B cell (primary cell): ENCODE measurements at places on chromosomes 6 and 20.

DNA sequence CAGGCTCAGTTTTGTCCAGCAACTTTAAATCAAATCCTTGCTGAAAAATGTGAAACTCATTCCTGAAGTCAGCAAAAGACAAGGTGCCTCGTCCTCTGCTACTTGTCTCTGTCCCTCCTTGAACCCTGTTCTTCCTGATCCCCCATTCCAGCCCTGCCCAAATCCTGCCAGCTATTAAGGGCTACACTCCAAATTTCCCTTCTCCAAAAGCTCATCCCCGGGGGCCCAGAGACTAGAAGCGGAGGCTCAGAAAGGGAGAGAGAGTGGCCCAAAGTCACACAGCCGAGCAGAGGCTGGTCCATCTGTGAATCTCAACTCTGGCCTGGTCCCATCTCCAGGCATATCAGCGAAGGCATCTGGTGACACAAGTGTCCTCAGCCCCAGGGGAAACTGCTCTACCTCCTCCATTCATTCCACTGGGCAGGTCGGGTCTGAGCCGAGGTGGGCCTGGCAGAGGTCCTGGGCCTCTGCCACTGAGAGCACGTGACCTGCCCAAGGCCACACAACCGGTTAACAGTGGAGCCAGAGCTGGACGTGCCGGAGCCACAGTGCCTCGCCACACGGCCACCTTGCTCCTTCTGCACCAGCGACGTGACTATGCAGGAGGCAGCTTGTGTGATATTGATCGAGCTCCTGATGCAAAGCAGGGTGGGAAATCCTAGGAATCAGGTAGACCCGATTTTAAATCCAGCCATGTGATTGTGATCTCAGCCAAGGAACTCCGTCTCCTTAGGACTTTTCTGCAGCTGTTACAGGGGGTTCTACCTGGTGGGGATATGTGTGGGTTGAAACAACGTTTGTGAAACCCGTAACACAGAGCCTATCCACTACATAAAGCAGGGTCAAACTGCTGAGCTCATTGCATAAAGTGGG is 28.6 kb downstream of the NOL4L start:
- DNase-seq = no peak
- no peak overlapping the region for H3K27ac ChIP-seq
- H3K36me3 ChIP-seq = no peaks in the 10 kb centered on the region
- no peak overlapping the region for H3K4me3 ChIP-seq
- H3K4me1 ChIP-seq = peaks cover 4% of the 10 kb centered on the region

GRCh38 chr20:21607971-21608725 is 94.3 kb upstream of the NKX2-2 start:
- no peak for DNase-seq
- no peak overlapping the region for H3K4me3 ChIP-seq
- no peaks in the 10 kb centered on the region for H3K36me3 ChIP-seq
- H3K4me1 ChIP-seq = no peaks in the 10 kb centered on the region
- H3K27ac ChIP-seq = no peak overlapping the region

DNA sequence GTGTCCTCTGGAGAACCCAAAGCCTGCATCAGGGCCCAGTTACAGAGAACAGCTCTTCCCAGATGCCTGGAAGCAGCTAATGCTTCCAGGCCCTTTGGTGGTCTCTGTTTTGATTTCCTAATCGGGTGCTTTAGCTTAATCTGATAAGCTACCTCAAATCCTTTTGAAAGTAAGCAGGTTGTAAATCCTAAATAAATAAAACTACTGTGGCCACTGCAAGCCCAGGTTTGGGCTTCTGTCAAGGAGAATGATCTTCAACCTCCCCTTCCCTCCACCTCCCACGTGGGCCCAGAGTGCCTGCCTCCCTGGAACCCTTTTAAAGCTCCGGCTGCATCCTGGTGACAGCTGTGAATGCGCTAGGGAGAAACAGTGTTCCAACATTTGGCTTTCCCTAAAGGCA is 25.2 kb upstream of the FYN start:
- H3K36me3 ChIP-seq = no peaks in the 10 kb centered on the region
- no peak for DNase-seq
- H3K27ac ChIP-seq = no peak overlapping the region
- H3K27me3 ChIP-seq = no peaks in the 10 kb centered on the region
- no peak overlapping the region for H3K4me3 ChIP-seq

DNA sequence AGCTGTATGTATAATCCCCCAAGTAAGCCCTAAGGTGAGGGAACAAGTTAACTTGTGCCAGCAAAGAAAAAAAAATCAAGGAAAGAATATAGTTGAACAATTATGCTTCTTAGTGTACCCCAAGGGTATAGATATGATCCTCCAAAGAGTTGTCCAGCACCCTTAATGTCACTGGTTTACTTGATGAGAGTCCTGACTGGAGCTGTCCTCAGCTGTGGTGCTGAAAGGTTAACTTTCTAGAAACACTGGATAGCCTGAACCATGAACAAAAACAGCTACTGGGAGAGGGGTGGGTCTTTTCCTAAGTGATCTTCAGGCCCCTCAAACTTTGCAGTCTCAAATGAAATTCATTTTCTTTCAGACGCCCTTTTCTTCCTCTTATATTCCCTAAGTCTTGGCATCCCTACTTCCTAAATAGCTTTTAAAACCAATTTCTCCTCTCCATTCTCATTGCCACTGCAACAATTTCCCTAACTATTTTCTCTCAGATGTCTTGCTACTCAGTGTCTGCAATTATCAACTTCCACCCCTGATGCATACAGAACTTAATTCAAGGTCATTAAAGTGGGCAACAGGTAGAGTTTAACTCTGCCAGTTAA is 83.5 kb upstream of the PROKR2 start:
- no peak overlapping the region for H3K27ac ChIP-seq
- H3K4me3 ChIP-seq = no peak overlapping the region
- no peak for DNase-seq
- H3K4me1 ChIP-seq = no peaks in the 10 kb centered on the region
